K562 (cell line): ENCODE measurements at places on chromosomes 6 and 20. TPM values are rescaled to one million over a fixed set of nuclear protein-coding genes. Genes with fewer than 3 reads are reported as not detected.

Gene ZNF391
- total RNA-seq: 5.7 and 5.8 TPM in 2 replicates

Gene HLA-G
- not detected in 2 replicates for total RNA-seq

GRCh38 chr6:34969662-34970265, 80.7 kb downstream of the ANKS1A start:
- peak; percentile 77 for DNase-seq
- H3K27me3 ChIP-seq: no peaks in the 10 kb centered on the region
- H3K4me3 ChIP-seq: no peak overlapping the region
- H3K36me3 ChIP-seq: peaks cover 12% of the 10 kb centered on the region; the same call in 2 of the 3 replicates
- H3K27ac ChIP-seq: peak overlapping the region; percentile 1; the same call in 1 of the 3 replicates

Gene ELOVL2
- 0.29 and 0.31 TPM in 2 replicates for total RNA-seq

DNA sequence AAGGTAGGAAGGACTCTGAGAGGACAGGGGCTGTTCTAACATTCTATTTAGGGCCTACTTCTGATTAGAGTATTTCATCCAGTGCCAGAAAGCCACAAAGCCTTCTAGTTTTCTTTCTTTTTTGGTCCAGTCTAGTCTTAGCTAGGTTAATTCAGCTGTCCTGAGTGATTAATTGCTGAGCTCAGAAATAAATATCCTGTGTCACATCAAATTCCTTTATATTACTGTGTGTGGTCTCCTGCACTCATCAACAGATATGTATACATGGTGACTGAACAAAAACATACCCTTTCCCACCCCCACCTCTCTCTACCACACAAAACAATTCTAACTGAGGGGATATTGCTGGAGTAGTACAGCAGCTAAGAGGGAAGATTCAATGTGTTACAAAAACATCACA, 601.5 kb upstream of the NRSN1 start:
- no peaks in the 10 kb centered on the region for H3K36me3 ChIP-seq
- no peaks in the 10 kb centered on the region for H3K4me1 ChIP-seq
- no peak overlapping the region for H3K4me3 ChIP-seq
- DNase-seq: no peak
- H3K27me3 ChIP-seq: no peaks in the 10 kb centered on the region
- H3K27ac ChIP-seq: no peak overlapping the region
